Omental fat pad (tissue), 4 donors: ENCODE measurements at places on chromosomes 7 and 10.

GRCh38 chr10:93126483-93127052, 52.9 kb downstream of the CYP26A1 start:
- DNase-seq = no peak

- DNase-seq = no peak
Observed at GRCh38 chr10:68052463-68052862, 22.6 kb downstream of the HERC4 start.

DNA sequence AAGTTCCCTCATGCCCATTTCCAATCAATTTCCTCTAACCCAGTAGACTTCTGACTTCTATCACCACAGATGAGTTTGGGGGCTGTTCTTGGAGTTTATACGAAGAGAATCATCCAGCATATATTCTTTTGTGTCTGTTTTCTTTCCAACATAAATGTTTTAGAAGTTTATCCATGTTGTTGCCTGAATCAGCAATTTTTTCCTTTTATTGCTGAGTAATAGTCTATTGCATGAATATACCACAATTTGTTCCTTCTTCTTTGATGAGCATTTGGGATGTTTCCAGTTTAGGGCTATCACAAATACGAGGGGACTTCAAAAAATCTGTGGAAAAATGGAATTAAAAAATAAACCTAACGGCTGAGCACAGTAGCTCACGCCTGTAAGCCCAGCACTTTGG, 26.2 kb downstream of the COPG2 start:
- no peak for DNase-seq

DNA sequence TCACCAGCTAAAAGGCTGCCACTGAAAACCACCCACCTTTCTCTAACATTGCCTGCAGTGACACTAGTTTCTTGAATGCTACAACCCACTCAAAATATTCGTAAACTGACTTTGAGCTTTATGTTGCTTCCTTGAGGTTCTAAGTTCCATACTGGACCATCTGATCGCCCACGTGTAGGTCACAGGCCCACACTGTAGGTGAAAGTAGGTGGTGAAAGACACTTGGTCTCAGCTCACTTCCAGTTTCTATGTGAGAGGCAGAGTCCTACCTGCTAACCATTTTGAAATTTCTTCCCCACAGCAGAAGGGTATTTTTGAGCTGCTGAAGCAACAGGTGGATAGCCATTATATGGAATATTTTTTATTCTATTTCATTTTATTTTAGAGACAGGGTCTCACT, 97.3 kb downstream of the MYO3A start:
- no peak for DNase-seq

- no peak for DNase-seq
Observed at GRCh38 chr10:29078919-29079318, 210.0 kb upstream of the LYZL1 start.

- no peak for DNase-seq
Observed at GRCh38 chr7:40629891-40630290, 495.1 kb downstream of the SUGCT start.
